Mesendoderm (in vitro differentiated cells): ENCODE measurements at places on chromosomes 1 and 21.
A peak's percentile ranks its signal among the peaks of the same experiment; 100 is the strongest.

- no peak for DNase-seq
Measured at GRCh38 chr1:201793306-201793925, 35.5 kb upstream of the IPO9 start.

- peak; percentile 90 for DNase-seq
Measured at GRCh38 chr1:181469829-181470228, 13.5 kb upstream of the CACNA1E start.

- no peak for DNase-seq
Measured at GRCh38 chr1:175062339-175062738, 5.3 kb upstream of the TNN start.

DNA sequence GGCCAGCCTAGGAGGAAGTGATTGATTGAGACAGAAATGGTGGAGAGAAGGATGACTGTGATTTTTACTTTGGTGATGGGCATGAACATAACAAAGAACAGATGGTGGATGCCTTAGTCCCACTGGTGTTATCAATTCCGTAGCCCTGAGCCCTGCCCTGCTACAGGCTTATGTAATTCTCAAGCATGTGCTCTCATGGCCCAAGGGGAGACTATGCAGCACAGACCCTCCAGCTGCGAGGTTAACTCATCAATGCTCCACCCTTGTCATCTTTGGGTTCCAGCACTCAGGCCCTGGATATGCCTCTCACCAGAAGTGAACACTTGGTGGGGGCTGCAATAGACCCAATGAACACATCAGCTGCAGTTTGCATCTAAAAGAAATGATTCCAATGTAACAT, 62.7 kb upstream of the LRRC8D start:
- no peak for DNase-seq

GRCh38 chr1:41578712-41579335, 94.3 kb upstream of the EDN2 start:
- DNase-seq: peak; percentile 65

DNA sequence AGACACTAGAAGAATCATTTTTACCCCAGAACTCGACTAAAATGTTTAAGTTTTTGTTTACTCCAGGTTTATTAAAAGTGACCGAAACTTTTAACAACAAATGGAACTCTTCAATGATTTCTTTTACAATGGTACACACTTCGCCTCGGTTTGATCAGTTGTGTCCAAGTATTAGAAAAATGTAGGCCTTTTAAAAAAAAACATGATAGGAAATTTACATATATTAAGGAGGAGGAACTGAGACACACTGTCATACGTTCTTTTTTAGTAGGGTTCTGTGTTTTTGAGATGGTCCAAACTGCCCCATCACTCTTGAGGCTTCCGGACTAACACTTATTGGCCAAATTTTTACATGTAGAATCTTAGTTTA, 1.3 kb downstream of the PRDM2 start:
- no peak for DNase-seq

- no peak for DNase-seq
Measured at GRCh38 chr1:241270016-241270415, 87.0 kb downstream of the RGS7 start.

DNA sequence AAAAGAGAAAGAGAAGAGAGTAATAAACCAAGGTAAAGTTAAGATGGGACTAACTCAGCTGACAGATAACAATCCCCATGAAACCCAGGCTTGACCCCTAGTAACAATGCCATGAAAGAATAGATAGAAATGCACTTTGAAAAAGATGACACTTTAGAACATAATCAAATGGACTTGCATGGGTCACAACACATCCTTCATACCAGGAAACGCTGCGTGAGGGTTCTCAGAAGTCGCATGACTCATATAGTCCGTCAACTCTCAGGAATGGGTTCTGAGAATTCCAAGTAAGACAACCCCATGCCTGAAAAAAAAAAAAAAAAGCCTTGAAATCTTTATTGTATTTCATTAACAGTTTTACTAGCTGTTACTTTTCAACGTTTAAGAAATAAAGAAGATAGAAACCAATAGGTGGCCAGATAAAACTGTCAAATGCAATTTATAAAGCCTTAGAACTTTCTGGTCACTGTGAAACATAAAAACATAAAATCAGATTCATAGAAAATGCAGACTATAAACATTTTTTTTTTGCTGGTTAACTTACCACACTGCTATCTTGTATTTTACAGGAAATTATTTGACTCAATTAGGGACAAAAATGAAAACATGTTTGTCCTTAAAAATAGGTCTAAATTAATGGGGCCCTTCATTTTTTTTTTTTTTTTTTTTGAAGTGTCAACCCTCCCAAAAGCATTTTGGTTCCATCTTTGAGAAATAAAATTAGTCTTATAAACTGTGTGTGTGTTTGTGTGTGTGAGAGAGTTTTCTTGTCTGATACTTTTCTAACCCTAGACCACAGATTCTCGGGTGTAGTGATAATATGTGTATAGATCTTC, 202.1 kb downstream of the NCAM2 start:
- DNase-seq: peak; percentile 68

DNA sequence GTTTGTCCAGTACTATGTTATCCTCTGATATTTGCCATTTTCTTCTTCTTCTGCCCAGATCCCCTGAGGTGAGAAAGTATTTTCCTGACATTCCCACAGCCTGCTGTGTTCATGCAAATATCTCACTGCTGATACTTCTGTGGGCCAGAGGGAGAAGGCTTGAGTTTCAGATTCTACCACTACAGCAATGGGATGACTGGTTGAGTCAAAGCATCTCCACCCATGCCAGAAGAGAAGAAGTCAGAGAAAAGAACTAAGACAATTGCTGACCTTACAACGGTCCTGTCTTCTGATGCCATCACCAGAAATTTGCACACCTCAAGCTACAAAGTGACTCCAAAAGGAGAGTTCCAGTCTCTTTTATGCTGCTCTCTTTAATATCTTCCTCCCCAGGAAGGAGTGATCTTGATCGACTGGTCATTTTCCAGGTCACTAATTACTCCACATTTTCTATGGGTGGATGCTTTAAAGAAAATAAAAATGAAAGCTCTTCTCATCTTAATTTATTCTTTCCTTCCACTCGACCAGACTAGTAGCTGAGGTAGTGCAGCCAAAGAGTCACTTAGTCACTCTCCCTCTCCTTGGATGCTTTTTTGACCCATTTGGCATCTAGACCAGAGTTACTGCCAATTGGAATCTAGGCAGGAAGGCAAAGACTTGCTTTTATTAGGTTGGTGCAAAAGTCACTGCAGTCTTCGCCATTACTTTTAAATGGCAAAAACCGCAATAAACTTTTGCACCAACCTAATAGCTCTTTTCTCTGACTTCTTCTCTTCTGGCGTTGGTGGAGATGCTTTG, 195.1 kb downstream of the PTPRC start:
- DNase-seq: no peak

- no peak for DNase-seq
Measured at GRCh38 chr1:49052102-49052501, 275.4 kb upstream of the BEND5 start.

GRCh38 chr1:104156738-104157137, 407.0 kb downstream of the AMY1C start:
- no peak for DNase-seq

DNA sequence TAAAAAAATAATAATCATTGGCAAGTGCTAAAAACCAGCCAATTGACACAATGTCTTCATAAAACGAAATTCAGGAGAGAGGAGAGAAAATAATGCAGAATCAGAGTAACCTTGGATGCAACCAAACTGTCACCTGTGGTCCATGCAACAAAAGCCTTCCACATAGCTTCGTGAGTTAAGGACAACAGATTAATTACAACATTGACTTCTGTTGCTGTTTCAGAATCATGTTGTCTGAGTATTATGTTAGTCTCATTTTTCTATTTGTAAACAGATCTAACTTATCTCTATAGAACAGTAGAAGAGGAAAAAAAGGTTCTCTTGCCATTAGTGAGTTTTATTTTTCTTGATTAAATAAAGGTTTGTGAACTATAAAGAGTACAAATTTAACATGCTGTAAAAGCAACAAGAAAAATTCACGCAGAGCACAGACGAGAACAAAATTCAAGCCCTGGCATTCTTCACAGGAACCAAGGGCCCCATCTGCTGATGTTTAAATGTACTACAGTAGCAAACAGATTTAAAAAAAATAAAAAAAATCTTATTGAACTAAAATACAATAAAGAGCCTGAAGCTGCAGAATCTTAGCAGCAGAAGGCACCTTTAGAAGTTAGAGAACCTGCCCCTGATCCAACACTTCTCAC, 381.1 kb upstream of the PKN2 start:
- peak; percentile 45 for DNase-seq

GRCh38 chr1:160244209-160244608, 18.1 kb downstream of the DCAF8 start:
- no peak for DNase-seq

GRCh38 chr1:245915406-245915805, 591.7 kb downstream of the SMYD3 start:
- DNase-seq: no peak

DNA sequence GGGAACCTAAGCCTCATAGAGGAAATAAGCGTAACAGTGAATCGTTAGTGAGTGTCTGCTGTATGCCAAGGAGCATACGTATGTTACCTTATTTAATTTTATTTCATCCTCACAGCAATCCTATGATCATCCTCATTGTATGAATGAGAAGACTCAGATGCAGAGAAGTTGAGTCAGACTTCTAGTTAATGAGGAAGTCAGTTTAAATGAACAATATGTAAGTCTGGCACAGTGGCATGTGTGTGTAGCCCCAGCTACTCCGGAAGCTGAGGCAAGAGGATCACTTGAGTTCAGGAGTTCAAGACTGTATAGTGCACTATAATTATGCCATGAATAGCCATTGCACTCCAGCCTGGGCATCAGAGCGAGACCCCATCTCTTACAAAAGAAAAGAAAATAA, 148.0 kb downstream of the ZZZ3 start:
- no peak for DNase-seq

DNA sequence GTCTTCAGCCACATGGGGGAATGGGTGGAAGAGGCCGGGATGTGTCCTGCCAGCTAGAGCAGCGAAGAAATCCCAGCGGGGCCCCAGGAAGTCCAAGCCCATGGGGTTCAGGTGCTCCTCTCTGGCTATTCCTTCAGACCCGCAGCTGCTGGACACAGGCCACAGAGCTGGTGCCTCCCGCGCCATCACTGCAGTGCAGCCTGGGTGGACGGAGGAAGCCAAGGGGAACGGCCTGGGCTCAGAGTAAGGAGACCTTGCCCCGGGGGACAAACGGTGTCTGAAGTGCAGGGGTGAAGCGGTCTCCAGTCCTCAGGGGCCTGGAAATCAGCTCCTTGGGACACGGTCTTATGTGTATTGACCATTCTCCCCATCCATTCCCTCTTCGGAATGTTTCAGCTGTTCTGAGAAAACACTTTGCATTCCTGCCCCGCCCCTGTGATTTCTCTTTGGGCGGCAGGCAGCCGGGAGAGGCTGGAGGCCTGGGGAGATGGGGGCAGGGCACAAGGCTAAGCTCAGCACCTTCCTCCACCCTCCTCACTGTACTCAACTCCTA, 18.4 kb downstream of the MTHFR start:
- peak; percentile 91 for DNase-seq

GRCh38 chr1:54096877-54097240, 43.5 kb downstream of the TCEANC2 start:
- DNase-seq: peak; percentile 83

DNA sequence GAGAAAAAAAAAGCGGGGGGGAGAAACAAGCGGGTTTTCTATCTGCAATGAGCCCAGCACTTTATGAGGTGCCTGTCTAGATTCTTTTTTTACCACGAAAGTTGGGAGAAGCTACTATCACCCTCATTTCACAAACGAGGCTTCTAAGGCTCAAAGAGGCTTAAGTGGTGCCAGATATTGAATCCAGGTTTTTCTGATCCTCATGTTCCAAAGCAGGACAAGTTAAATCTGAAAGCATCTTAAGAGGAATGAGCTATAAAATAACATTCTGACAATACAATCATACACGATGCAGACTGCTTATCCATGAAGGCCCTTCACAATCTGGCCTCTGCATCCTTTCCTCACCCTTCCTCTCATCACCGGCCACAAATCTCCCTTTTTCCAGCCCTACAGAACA, 549.1 kb downstream of the SMYD3 start:
- no peak for DNase-seq

- DNase-seq: no peak
Measured at GRCh38 chr1:29793653-29794348, 557.5 kb downstream of the PTPRU start.

- DNase-seq: peak; percentile 24
Measured at GRCh38 chr1:1776672-1777582, 1.3 kb downstream of the NADK start.

DNA sequence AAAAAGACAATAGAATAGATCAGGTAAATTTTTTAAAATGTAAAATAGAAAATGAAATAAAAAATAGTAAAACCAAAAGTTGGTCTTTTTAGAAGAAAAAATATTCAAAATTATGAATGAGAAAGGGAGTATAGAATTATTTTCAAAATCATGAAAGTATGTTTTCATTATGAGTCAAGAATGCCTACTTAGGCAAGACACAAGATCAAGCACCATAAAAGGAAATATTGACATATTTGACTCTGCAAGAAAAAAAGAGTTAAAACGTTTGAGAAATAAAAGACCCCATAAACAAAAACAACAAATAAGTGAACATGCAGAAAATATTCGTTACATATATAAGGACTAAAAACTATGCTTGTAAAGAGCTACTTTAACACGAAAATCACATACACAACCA, 4.8 kb upstream of the COX20 start:
- no peak for DNase-seq

DNA sequence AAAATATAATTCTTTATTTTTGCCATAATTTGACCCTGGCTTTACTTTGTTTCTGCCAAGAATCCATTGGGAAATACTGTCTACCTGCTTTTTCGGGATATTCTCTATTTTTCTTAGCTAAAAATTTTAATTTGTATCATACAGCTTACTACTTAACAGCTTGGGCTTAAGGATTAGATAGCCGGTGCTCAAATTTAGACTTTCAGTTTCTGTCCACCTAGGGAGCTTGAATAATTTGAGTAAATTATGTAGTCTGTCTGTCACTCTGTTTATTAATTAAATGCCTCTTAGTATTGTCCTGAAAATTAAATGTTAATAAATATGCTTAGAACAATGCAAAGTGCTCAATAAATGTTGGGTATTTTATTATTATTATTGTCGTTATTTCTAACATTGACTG, 6.7 kb downstream of the SYCP1 start:
- no peak for DNase-seq

GRCh38 chr1:206821493-206821892, 43.9 kb upstream of the IL20 start:
- DNase-seq: no peak

DNA sequence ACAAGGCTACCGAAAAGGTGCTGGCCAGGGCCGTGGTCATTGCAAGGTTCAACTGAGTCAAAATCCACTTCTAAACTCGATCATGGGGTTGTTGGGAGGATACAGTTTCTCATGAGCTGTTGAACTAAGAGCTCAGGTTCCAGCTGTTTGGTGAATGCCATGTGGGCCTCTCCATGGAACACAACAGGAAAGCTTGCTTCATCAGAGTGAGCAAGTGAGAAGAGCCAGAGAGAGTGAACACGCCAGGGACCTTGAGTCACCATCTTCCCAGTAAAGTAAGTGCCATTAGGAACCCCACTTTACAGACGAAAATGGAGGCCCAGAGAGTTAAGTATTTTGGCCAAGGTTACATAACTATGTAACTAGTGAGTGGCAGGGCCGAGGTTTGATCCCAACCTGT, 475.1 kb upstream of the VAMP3 start:
- DNase-seq: no peak

GRCh38 chr1:46523496-46524353, 27.7 kb downstream of the KNCN start:
- DNase-seq: no peak

- no peak for DNase-seq
Measured at GRCh38 chr1:229031481-229032341, 239.2 kb upstream of the RAB4A start.
